ENCODE measurements at places on chromosomes 6 and 20.

- DNase-seq, result peak; percentile 100
Observed at GRCh38 chr20:31833130-31833930, 12.1 kb downstream of the FOXS1 start.

DNA sequence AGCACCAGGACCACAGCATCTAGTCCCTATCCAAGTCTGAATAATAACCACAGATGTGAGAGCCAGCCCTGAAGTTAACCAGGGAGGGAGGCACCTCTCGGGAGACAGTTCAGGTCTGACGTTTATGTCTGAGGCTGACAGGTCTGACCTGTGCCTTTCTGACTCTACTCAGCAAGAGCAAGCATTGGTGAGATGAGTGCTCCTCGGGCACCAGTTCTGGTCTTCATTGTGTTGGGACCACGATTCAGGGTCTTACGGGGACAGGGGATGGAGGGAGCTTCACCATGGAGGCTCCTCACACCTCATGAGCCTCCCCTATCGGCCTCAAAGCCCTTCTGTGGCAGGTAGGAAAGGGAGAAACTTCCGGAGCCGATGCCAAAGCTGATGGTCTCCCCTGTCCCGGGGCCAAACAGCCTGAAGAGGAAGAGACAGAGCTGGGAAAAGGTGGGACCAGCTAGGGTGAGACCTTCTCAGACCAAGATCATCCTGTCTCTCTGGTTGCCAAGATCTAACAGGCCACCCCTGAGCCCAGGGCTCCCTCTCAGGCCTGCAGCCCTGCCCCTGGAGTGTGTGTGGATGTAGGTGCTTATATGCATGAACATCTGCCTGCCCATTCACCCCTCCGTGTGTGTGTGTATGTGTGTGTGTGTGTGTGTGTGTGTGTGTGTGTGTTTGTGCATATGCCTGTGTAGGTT, 170.5 kb downstream of the VEGFA start:
- no peak for DNase-seq

DNA sequence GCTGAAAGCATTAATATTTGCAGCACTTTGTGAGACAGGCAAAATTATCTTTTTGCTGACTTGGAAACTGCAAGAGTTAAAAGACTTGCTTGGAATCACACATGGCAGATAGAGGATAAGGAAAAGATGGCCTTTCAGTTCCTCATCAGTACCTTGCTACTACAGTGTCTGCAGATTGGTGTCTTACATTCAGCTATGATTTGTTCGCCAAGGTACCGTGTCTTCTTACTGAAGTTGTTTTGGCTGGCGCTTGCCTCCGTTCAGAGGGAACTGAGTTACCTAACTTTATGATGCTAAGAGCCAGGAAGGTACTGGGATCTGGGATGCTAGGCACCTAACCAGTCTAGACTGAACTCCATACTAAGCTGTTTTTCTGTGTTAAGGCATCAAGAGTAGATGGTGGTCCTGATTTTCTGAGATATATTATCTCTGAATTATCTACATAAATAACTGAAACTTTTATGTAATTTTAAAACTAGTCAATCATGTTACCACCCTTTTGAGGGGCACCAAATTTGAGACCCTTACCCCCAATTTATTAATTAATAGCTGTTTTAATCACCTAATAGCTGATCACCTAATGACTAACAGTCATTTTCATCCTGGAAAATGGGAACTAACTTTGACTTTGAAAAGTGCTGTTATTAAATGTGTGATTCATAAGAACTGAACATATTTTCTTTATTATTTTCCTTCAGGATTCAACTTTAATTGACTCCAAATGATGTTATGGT, 2.5 kb downstream of the WTAP start:
- no peak for DNase-seq

DNA sequence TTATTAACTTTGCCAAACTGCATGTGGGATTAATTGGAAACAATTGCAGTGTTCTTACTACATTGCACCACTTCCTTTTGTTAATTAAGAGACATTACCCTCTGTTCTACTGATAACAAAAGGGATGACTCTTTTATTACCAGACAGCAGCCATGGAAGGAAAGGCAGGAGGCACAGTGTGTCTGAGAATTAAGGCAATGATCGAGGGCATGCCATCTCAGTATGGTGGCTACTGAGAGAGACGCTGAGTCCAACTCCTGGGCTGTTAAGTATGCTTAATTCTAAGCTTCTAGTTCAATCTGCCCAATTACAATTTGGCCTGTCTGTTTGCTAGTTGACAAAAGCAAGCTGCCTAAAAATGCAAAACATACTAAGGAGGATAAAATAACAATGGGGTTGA, 227.4 kb downstream of the PHACTR1 start:
- DNase-seq, result no peak

- DNase-seq, result no peak
Observed at GRCh38 chr20:19277381-19277780, 64.9 kb downstream of the SLC24A3 start.

DNA sequence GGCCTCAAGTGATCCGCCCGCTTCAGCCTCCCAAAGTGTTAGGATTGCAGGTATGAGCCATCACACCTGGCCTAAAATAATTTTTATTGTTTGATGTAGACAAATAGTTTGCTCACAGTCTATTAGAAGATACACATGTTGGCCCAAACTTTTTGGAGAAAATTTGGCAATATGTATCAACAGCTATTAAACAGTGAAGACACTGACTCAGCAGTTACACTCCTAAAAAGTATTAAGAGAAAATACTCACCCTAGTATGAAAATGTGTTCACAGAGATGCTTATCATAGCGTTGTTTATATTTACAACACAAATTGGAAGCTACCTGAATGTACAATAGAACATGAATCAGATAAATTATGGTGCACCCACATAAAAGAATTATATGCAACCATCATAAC, 173.1 kb downstream of the WDR27 start:
- DNase-seq, result no peak

DNA sequence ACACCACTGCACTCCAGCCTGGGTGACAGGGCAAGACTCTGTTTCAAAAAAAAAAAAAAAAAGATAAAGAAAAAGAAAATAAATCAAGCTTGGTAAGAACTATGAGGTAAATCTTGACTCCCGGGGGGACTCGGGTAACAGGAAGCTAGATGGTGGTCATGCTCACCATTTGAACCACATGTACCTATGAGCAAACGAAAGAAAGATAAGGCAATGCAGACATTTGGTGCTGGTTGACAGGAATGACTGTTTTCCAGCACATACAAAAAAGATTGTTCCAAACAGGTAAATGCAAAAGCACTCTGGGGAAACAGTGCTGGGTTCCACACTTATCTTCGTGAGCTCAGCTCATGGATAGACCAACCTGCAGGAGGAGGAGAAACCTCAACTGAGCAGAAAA, 22.8 kb upstream of the PTPN1 start:
- no peak for DNase-seq

DNA sequence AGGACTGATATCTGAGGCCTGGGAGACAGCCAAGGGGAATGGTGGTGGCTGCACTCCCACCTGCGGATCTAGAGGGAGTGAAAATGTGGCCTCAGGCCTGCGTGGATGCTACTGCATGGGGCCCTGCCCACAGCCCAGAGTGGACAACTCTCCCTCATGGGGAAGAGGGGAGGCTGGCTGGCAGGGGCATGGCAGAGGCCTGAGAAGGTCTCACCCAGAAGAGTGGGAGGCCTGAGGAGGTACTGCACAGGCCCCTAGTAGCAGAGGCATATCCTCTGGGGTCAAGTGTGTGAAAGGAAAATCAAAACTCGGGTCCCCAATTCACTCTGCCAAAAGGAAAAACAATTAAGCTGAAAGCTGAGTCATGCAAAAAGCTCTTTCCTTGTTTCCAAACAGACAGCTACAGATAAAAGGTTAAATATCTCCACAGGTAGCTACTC, 158.2 kb downstream of the AKAP7 start:
- no peak for DNase-seq

- no peak for DNase-seq
Observed at GRCh38 chr6:44897316-44897715, 430.8 kb upstream of the RUNX2 start.

- no peak for DNase-seq
Observed at GRCh38 chr6:3119040-3119723, 671 bp downstream of the BPHL start.

- no peak for DNase-seq
Observed at GRCh38 chr6:145964948-145965366, 799 bp upstream of the SHPRH start.

- no peak for DNase-seq
Observed at GRCh38 chr20:58046311-58046710, 182.1 kb downstream of the ANKRD60 start.

- peak; percentile 63 for DNase-seq
Observed at GRCh38 chr6:30686009-30686907, at the start of gene PPP1R18. TSS of gene PPP1R18 (minus strand) at chr6:30686645. CDS start at chr6:30686018, 627 bp downstream.

DNA sequence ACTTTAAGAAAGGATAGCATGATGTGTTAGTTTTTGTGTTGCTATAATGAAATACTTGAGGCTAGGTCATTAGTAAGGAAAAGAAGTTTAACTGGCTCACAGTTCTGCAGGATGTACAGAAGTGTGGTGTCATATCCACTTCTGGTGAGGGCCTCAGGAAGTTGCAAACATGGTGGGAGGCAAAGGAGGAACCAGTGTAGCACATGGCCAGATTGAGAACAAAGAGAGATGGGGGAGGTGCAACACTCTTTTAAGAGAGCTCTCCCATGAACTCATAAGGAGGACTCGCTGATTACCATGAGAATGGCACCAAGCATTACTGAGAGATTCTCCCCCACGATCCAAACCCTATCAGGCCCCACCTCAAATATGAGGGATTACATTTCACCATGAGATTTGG, 265.4 kb downstream of the RIMS1 start:
- no peak for DNase-seq

GRCh38 chr6:63730311-63730710, 94.7 kb downstream of the PHF3 start:
- DNase-seq, result no peak

GRCh38 chr6:119312875-119313338, 36.7 kb downstream of the MAN1A1 start:
- no peak for DNase-seq

GRCh38 chr20:48823960-48824498, 3.8 kb downstream of the PREX1 start:
- no peak for DNase-seq

DNA sequence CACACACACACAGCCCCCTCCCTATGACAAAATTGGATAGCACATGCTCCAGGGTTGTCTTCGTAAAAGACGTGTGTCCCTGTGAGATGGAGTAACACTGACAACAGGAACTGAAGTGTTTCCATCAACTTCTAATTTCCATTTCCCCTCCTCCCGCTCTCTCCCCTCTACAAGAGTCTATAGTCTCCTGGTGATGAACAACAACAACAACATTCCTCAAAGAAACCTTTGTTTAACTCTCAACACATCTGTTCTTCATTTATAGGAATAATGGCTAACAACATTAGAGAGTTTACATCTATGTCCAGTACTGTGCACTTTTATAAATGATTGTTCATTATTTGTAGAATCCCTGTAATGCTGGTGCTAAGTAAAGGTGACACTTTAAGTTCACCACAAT, 205.8 kb upstream of the SSTR4 start:
- no peak for DNase-seq

GRCh38 chr20:56616716-56617115, 12.4 kb upstream of the TFAP2C start:
- DNase-seq, result no peak

DNA sequence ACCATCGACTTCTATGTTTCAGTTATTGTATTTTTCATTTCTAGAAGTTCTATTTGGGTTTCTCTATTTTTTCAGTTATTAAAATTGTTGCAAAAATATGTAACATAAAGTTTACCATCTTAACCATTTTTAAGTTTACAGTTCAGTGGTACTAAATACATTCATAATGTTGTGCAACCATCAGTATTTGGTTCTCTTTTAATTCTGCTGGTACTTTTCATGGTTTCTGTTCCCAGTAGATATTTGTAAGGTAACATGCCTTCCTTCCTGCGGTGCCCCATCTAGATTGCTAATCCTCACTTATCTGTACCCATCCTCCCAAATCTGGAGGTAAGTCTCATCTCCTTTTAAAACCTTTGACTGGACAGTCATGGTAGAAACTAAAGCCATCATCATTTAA, 47.9 kb downstream of the TGM2 start:
- DNase-seq, result no peak

DNA sequence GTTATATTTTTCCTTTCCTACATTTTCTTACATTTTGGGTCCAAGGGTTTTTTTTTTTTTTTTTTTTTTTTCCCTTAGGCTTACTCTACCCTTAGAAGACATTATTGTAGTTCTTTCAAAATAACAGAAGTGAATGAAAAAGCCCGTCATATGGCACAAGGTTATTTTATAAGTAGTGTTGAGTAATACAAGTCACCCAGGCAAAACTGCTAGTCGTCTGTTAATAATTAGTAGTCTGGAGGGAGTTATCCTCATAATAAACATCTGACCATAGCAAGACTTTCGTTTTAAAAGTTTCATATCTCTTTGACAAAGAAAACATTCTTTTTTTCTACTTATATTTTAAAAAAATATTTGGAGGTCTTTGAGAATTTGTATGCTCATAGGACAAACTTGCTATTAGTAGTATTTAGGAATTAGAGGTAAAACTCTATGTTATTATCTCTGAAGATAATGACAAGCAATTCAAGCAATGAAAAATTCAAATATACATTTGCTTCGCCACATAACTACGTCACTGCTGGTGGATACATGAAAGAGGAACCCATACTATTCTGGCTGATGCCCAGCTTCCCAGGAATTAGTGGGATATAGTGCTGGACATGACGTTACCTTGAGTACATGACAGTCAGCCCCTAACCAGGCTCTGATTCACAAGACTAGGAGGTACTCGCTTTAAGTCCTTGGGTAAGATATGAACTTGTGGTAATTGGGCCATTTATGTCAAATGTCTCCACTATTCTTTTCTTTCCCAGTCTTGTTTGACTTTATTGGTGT, 532.8 kb downstream of the GRIK2 start:
- DNase-seq, result no peak

DNA sequence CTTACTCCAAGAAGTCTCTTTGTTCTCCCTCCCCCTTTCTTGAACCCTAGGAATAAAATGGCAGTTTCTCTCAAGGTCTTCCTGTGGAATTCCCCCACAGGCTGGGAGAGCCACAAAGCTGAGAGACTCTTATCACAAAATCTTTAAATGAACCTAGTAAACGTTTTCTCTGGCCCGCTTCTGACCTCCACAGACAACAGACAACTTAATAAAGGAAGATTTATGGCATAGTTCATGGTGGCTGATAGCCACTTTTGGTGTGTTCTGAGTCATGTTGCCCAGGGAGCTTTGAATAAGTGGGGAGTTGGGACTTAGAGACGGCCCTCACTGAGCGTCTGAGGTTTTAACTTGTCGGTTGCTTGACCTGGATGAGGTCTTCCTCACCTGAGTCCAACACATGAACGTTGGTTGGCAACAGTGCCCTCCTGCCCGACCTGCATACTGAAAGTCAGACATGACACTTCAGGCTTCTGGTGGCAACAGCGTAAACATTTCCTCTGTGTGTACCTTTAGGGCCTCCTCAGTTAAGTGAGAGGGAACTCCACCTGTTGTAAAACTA, 124.1 kb downstream of the FOXO3 start:
- DNase-seq, result no peak

DNA sequence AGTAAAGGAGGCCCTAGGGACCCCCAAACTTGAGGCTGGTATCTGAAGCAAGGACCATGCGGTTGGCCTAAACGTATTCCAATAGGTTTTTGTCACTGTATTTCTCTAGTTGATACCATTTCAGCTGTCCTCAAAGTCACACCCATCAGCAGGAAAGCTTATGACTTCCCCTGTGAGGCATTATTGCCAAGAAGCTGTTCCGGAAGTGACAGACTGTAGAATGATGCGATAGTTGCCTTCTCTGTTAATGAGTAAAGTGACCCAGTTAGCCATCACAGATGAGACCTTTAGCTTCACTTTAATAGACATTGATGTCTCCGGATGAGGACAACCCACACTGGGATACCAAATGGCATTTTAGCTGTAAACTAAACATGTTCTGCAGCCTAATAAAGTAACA, 147.9 kb downstream of the RNGTT start:
- no peak for DNase-seq

- DNase-seq, result no peak
Observed at GRCh38 chr6:156807028-156807427, 29.9 kb downstream of the ARID1B start.
